ENCODE measurements at places on chromosomes 12 and 14. TPM values are rescaled to one million over a fixed set of nuclear protein-coding genes. Genes with fewer than 3 reads are reported as not detected.

TTC6 gene
- 0.80 TPM for total RNA-seq

CYP27B1 gene
- 0.87 TPM for total RNA-seq

RFLNA gene
- 0.69 TPM for total RNA-seq

ADCK1 gene
- total RNA-seq = 6.0 TPM

KRT77 gene
- total RNA-seq = not detected

PTPRO gene
- 1.3 TPM for total RNA-seq

DNA sequence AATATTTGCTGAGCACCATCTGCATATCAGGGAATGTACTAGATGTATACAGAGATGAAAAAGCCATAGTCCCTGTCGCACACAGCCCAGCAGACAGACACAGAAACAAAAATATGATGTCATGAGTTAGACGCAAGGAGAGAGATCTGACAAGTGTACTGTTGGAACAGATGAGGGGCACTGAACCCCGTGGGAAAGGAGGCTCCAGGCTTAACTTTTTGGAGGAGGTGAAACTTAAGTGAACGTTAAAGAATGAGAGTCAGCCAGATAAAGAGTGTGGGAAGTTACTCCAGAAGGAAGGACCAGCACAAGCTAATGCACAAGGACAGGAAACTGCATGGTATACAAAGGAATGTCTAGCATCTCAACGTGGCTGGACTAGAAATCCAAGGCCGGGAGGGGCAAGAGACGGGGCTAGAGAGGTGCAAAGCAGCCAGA, 2.5 kb upstream of the ACTN1 start:
- DNase-seq = no peak

DNA sequence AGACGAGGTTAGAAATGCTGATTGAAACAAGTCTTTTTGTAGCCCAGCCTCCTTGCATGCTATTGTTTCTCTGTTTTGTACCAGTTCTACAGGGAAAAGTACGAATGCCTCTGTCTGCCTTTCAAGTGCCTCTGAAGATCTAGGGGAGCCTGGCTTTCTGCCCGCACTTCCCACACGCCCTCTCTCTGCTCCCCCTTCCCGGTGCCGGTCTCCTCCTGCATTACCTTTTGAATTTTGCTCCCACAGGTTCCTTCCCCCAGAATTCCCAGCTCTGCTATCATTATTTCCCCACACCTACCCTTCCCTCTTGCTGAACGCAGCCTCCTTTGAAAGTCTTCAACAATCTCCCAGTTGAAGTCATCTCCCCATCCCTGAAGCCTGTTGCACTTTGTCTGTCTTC, 689.7 kb downstream of the BCL11B start:
- no peak for DNase-seq

- no peak for DNase-seq
Measured at GRCh38 chr14:53533384-53533970, 380.4 kb upstream of the DDHD1 start.

- DNase-seq = no peak
Measured at GRCh38 chr12:11152725-11153124, 18.3 kb upstream of the SMIM10L1 start.

GRCh38 chr12:94679554-94680195, 29.3 kb upstream of the TMCC3 start:
- DNase-seq = no peak

GRCh38 chr14:80464531-80465149, 253.3 kb upstream of the DIO2 start:
- DNase-seq = no peak

DNA sequence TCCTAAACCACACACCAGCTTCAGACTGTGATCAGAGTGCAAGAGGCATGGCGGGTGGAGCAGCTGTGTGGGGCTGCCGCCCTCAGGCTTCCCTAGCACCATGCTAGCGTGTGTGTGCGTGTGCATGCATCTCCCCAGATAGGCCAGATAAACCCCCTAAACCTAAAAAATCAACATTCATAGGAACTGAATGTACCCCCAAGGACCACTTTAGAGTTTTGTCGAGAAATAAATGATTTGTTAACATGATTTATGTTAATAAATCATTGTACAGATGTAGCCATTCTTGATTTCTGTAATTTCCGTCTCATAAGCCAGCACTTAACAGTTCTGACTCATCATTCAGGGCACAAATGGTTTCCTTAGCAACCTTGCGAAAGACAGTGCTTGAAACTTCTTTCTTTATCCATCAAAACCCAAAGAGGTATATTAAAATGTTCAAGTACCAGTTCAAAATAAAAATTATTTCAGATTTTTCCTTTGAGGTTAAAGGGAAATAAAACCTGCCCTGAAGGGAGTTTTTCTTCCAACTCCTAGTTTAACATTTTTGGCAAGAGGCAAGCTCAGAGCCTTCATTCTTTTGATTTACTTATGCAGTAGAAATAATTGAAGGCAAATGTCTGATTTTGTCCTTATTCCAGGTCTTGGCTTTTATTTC, 206.2 kb upstream of the RGS6 start:
- DNase-seq = no peak

GRCh38 chr14:22226381-22226780, 362.6 kb downstream of the DAD1 start:
- no peak for DNase-seq

DNA sequence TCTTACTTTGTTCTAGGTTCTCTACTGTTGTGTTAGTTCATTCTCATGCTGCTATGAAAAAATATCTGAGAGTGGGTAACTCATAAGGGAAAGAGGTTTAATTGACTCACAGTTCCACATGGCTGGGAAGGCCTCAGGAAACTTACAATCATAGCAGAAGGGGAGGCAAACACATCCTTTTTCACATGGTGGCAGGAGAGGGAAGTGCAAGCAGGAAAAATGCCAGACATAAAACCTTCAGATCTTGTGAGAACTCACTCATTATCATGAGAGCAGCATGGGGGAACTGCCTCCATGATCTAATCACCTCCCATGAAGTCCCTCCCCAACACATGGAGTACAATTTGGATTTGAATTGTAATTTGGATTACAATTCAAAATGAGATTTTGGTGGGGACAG, 69.6 kb downstream of the MGST1 start:
- no peak for DNase-seq

DNA sequence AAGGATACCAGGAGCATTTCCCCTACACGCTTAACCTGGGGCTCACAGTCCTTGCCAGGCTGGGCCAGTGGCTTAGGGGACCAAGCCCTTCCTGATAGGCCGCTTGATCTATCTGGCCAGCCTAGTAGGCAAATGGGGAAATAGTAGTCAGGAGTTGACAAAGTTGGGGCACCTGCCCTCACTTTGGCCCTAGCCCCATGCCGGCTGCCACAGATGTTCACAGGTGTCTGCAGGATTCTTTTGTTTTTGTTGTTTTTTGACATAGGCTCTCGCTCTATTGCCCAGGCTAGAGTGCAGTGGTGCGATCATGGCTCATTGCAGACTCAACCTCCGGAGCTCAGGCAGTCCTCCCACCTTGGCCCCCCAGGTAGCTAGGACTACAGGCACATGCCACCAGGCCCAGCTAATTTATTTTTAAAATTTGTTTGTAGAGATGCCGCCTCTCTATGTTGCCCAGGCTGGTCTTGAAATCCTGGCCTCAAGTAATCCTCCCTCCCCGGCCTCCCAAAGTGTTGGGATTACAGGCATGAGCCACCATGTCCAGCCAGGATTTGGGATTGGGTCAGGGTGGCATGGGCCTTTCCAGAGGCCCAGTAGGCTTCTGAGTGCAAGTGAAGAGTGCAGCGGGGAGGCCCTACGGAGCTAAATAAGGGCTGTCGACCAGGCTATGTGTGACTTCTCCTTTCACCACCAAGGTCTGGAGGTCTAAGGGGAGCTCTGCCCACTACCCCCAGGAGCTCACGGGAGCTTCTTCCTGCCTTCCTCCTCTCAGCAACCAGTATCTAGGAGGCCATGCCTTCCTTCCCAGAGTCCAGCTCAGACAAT, 15.5 kb upstream of the HDAC7 start:
- DNase-seq = no peak

GRCh38 chr14:26526137-26526536, 71.7 kb downstream of the NOVA1 start:
- no peak for DNase-seq

DNA sequence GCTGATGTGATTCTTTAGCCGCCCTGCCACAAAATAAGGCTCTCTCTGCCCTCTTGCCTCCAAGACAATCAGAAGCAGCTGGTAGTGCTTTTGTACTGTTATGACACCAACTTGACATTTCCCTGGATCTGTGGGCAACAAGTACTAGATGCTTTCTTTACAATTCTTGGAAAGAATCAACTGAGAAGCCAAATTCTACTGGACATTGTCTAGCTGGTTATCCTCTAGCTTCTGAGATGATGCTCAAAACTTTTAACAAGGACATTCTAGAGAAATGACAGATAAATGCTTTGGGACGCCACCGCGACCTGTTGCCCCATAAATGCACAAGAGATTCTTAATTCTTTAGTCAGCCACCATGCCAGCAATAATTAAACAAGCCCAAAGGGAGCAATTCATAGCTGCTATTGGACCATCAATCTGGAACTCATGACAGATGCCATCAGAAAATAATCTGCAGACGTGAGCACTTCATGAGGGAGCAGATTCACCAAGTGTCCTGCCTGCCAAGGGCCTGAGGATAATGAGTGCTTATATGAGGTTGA, 22.8 kb downstream of the FMNL3 start:
- no peak for DNase-seq

- DNase-seq = no peak
Measured at GRCh38 chr14:66514213-66514612, 6.3 kb downstream of the GPHN start.

DNA sequence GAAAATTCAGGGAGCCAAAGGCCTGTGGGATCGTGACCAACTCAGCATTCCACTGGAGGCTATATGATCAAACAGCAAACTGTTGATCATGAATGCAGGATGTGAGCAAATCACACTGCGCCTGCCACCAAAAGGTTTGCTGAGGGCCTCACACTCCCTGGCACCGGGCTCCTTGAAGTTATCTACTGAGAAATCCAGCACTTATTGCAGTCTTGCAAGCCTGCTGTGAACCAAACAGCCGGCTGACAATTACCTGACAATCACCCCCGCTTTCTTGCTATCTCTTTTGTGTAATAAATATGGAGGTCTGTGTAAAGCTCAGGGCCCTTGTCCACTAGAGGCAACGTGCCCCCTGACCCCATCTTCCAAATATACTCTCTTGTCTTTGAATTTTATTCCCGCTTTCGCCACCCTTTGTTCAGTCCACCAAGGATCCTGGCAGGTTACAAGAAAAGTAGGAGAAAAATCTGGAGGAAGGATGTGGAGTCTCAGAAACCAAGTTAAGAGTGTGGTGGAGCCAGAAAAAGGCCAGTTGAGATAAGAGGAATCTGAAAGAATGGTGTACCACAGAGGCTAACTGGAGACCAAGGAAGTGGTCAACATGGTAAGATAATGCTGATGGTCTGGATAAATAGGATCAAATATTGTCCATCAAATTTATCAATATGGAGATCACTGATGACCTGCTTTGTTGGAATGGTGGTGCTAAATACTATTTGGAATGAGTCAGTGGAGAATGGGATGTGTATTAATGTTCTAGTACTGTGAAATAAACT, 229.2 kb downstream of the ALX1 start:
- DNase-seq = no peak

- DNase-seq = peak; percentile 63
Measured at GRCh38 chr12:87270919-87271318, 758.3 kb downstream of the C12orf50 start.

GRCh38 chr12:31568498-31568897, 22.4 kb downstream of the DENND5B start:
- no peak for DNase-seq

- DNase-seq = no peak
Measured at GRCh38 chr14:36478782-36479181, 41.2 kb downstream of the NKX2-1 start.

- no peak for DNase-seq
Measured at GRCh38 chr12:62859321-62859737, 75.6 kb downstream of the PPM1H start.

DNA sequence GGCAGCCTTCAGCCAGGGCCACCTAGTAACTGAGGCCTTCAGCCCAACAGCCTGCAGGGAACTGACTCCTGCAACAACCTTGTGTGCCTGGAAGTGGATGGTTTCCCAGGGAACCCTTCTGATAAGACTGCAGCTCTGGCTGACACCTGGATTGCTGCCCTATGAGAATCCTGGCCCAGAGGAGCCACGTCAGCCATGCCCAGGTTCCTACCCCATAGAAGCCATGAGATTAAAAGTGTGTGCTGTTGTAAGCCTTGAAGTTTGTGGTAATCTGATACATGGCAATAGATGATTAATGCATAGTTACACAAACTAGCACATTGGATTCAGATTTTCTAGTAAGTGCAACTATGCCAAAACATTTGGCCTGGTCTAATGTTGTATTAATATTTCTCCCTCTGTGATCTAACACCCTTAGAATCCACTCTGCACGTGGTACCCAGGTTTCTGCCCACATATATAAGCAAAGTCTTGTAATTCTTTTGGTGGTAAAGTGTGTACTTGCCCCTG, 64.8 kb upstream of the BEGAIN start:
- DNase-seq = no peak

GRCh38 chr14:74574706-74575105, 37.3 kb downstream of the LTBP2 start:
- DNase-seq = no peak

GRCh38 chr12:57218030-57218853, 1.6 kb downstream of the NXPH4 start:
- DNase-seq = no peak

GRCh38 chr12:130818272-130818634, 20.8 kb downstream of the STX2 start:
- no peak for DNase-seq

GRCh38 chr14:50037852-50038251, 78.5 kb downstream of the VCPKMT start:
- no peak for DNase-seq

- no peak for DNase-seq
Measured at GRCh38 chr12:117092511-117092780, 6.8 kb downstream of the TESC start.

DNA sequence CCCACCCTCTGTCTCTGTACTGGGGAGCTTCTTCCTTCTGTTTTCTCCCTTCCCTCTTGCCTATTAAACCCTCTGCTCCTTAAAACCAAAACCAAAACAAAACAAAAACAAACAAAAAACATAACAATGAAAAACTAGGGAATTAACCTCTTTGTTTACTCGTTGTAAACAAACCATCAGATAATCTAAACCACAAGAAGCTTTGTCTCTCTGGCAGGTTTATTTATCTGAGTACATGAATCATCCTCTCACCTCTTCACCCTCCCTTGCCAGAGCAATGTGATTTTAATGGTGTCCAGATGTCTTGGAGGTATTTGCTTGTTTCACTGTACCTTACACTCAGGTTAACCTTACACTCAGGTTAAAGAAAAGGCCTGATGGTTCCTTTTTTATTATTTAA, 66.1 kb downstream of the DYRK2 start:
- no peak for DNase-seq

DNA sequence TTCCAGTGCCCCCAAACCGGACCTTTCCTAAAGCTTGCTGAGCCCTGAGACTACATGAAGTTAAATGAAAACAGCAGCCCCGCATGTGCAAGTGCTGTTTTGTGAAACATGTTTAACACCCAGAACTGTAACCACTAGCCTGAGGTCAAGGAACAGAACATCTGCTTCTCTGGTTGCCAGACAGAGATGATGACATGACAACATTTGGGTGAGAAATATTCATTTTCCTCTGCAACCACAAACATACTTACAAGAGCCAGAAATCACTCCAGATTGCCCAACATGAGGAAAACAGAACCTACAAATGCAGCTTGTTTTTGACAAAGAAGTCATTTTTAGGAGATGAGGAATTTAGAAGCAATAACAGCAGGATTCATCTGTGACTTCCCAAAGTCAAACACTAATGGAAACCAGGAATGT, 110.4 kb downstream of the BCAT1 start:
- DNase-seq = no peak

- no peak for DNase-seq
Measured at GRCh38 chr12:57603815-57604453, 690 bp upstream of the DTX3 start.
